ENCODE measurements at places on chromosomes 7 and 10.

- DNase-seq: no peak
These were observed 604.8 kb upstream of the IGFBP3 start for GRCh38 chr7:46525876-46526275.

DNA sequence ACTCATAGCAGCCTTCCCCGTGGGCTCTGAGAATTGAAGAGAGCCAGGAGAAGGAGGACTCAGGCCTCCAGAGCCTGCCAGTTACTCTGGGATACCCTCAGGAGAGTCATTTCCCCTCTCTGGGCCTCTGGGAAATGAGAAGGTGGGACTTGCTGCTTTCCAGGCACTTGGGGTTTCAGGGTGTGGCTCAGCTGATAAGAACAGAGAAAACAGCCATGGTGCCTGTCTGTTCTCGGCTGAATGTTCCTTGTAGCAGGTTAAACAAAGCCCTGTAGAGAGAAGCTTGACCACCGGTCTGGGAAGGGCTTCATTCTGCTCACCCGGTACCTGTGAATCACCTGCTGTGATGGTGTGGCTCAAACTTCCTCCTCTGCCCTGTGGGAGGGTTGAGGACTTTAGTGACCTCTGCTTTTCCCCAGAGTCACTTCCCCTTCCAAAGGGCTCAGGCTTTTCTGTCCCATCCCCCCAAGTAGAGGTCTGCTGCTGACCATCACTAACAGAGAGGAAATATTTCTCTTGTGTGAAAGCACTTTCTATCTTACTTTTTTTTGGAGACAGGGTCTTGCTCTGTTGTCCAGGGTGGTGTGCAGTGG is 212.4 kb upstream of the GALNT17 start:
- DNase-seq: no peak

- DNase-seq: no peak
These were observed 614.1 kb downstream of the GALNT17 start for GRCh38 chr7:71746006-71746405.

DNA sequence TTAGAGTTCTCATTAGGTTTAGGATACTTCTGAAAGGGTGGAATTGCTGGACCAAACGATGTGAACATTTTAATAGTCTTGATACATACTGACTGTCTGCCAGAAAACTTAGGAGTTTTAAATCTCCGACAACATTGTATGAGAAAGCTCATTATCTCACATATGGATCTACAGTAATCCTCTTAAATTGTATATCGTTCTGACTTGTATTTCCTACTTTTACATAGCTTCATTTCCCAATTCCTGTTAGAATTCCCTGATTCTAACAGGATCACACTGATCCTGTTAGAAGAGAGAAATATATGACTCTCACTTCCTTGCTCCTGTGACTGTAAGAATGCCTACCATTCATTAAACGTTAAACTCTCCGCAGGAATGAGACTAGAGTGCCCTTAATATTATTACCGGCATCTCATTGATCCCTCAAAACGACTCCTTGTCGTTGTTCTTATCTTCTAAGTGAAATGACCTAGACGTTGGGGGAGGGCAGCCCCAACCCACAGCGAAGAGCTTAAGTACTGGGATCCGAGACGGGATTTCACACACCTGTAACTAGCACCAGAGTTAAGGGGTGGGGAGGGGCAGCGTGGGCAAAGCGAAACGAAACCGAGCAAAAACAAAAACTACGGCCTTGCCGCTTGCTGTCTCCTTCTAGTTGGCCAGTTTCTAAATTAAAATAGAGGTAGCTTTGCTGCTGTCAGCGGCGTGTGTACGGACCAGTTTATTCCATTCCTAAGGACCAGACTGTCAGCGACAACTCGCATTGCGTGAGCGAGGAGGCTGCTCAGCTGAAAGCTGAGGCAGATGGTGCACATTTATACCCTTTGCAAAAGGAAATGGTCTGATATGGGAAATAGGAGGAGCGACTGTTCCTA is 678 bp upstream of the TMEM106B start:
- DNase-seq: no peak

DNA sequence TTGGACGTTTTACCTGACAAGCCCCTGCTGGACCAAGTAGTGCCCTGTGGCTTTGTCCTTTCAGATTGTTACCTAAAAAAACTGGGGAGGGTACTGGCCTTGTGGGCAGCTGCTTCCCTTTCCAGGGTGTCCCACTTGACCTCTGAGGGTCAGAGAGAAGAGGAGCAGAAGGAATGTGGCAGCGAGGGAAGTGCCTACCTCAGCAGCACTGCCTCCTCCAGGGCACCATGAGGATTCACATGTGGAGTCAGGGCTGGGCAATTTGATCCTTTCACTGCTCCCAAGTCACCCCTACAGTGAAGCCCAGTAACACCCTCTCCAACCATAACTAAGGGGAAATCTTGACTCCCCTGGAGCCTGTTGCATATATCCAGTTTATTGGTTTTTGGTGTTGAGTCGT is 64.6 kb downstream of the ITGB1 start:
- DNase-seq: no peak

DNA sequence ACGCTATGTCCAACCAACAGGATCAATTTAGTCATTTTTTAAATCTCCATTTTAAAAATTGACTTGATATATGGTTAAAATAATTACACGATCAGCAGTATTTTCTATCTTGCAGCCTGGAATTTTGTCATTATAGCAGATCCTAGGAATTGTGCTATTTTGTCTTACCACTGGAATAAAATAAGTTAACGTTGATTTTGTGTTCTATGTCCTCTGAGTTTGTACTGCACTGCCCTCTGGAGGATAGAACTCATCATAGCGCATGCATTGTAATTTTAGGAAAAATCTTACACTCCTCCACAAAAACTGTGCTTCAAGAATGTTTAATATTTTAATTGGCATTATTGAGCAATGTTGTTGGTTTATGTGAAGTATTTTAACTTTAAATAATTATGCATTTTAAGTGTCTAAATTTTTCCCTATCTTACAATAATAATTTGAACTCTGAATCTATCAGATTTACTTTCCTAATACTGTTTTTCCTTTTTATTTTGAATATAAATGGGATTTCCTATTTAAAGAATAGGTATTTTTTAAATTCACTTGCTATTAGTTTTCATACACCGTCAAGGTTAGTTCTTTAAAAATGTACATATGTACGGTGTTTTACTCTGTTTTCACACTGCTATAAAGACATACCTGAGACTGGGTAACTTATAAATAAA is 220.1 kb downstream of the PPP1R3A start:
- DNase-seq: no peak
